ENCODE measurements at places on chromosomes 7 and 10. TPM values are rescaled to one million over a fixed set of nuclear protein-coding genes. Genes with fewer than 3 reads are reported as not detected.

- DNase-seq: no peak
Observed at GRCh38 chr10:27207350-27207749, 33.2 kb downstream of the ACBD5 start.

DNA sequence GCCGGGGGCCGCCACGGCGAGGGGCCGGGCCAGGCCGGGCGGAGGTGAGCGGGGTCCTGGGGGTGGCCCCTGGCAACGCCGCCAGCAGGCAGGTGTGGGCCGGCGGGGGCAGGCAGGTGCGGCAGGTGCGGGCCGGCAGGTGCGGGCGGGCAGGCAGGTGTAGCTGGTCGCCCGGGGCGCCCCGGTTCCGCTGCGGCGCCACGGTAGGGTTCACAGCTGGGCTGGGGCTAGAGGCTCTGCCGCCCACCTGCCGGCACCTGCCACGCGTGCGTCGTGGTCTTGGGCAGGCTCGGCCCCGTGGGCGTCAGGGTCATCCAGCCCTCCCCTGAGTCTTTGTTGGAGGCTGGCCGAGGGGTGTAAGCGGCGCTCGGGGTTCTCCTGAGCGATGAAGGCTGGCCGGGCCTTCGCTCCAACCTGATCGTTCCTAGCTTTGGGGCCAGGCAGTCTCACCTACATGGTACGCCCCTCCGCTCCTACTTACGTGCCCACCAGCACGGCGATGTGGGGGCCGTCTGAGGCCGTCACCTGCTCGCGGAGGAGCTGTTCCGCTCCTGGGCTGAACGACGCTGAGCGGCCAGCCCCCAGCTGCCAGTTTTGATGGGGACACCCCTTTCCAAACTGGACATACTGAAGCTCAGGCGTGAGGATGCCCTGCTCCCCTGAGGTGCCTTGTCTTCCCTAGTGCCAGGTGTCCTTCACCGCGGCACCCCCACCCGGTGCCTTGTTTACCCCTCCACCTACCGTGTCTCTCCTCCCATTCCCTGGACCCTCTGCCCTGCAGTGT, 493 bp downstream of the ZMIZ2 start:
- DNase-seq: no peak

- no peak for DNase-seq
Observed at GRCh38 chr7:7883394-7883793, 85.2 kb upstream of the GLCCI1 start.

DNA sequence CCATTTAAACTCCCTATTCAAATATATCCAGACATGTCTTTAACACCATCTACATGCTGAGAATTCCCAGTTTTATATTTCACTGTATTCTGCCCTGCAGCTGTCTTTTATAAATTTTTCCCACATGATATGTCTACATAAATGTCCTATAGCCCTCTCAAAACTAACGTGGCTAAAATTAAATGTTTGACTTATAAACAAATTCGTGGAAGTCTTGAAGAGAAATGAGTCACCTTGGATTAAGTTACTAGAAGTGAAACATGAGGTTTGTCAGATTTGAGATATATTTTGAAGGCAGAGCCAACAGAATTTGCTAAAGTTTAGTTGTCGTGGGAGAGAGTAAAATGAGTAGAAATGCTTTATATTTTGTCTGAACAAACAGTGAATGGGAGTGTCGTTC, 386.9 kb upstream of the CNTNAP2 start:
- DNase-seq: no peak

GRCh38 chr7:68235937-68236336, 1239.3 kb downstream of the TYW1 start:
- DNase-seq: no peak

GRCh38 chr7:24720283-24720682, 37.0 kb downstream of the GSDME start:
- DNase-seq: no peak

GRCh38 chr7:66043681-66044497, 31.7 kb upstream of the ASL start:
- peak; percentile 64 for DNase-seq

DNA sequence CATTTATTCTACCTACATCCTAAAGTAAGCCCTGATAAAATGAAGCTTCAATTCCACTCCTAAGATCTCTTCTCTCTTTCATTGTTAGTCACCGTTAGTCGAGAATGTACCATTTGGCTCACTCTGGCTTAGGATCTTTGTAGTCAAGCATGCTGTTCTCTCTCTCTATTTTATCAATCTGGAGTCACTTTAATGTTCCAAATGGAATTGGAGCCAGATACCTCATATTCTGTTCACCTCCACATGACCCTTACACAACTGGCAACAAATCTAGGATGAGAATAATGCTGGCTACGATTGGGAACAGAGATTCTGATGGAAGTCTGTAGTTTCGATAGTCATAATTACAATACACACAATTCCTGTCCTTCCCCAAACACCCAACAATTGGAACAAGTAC, 213.7 kb downstream of the TWIST1 start:
- no peak for DNase-seq

DNA sequence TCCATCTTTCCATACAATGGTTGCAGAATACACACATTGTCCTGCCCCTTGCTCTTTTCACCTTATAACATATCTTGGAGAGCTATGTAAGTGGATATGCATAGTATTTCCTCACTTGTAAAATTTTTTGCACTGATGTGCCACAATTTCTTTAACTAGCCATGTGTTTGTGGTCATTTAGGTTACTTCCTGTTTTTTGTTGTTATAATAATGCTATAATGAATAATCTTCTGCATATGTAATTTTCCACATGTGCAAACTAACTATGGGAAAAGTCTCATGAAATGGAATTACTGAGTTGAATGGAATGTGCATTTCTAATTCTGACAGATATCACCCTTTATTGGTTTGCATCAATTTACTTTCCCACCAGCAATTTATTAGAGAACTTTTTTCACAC, 2.8 kb downstream of the TAS2R41 start:
- no peak for DNase-seq

- DNase-seq: no peak
Observed at GRCh38 chr7:5470167-5470532, 46.5 kb upstream of the TNRC18 start.

DNA sequence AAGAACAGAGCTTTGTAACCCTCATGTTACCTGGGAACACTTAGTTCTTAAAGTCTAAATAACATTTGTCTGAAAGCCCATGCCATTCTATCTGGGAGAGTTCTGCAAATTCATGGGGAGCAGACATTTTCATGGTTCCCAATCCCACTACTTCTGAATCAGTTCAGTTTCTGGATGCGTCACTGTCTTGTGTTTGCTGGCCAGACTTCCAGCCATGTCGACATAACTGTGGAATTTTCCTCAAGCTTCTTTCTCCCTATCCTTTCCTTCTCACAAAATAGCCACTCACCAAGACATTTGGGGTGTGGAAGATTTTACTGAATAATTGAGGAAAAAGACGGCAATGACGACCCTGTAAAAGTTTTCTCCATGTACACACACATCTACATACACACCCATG, 272.5 kb downstream of the NEBL start:
- no peak for DNase-seq

GRCh38 chr7:121139427-121139826, 150.9 kb downstream of the CPED1 start:
- DNase-seq: no peak

Gene CAMK2B
- 0.12 TPM for polyA plus RNA-seq

Gene AMPH
- polyA plus RNA-seq: 6.6 TPM

Gene SPOCK2
- polyA plus RNA-seq: 34.1 TPM

Gene SPACDR
- polyA plus RNA-seq: 0.54 TPM

Gene CYP3A5
- 2.2 TPM for polyA plus RNA-seq

Gene SLC29A3
- 5.7 TPM for polyA plus RNA-seq

Measured in lung (tissue), 17 donors.